Amygdala (tissue), 56 donors: ENCODE measurements at places on chromosomes 11 and 22.

- DNase-seq = no peak
Measured at GRCh38 chr11:26420331-26420730, 88.4 kb downstream of the ANO3 start.

GRCh38 chr11:92129811-92130210 is 94.8 kb upstream of the FAT3 start:
- DNase-seq = no peak

DNA sequence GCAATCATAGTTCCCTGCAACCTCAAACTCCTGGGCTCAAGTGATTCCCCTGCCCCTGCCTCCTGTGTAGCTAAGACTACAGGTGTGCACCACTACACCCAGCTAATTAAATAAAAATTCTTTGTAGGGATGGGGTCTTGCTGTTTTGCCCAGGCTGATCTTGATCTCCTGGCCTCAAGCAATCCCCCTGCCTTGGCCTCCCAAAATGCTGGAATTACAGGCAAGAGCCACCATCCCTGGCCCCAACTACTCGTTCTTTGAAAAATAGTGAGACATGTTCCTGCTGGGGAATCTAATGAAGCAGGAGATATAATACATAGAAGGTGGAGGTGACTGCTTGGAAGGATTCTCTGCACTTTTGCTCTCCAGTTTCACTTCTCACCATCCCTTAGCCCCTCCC is 40.1 kb upstream of the RFPL3 start:
- DNase-seq = no peak

GRCh38 chr11:130881475-130882137 is 34.7 kb downstream of the SNX19 start:
- DNase-seq = no peak

- DNase-seq = no peak
Measured at GRCh38 chr11:117180020-117180419, 1.5 kb downstream of the SIDT2 start.

DNA sequence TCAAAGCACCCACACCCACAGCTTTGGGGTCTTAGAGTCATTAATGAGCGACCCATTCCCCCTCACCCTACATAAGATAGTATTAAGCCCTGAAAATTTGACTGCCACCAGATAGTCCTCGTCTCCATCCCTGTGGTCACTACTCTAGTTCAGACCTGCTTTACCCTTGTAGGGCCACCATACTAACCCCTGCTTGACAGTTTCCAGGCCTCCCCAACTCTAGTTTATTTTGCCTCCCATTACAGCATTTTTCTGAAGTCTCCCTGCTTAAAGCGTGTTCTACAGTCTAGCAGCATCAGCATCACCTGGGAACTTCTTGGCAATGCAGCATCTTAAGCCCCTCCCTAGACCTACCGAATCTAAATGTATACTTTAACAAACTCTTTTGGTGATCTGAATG is 192.4 kb downstream of the MAML2 start:
- no peak for DNase-seq

DNA sequence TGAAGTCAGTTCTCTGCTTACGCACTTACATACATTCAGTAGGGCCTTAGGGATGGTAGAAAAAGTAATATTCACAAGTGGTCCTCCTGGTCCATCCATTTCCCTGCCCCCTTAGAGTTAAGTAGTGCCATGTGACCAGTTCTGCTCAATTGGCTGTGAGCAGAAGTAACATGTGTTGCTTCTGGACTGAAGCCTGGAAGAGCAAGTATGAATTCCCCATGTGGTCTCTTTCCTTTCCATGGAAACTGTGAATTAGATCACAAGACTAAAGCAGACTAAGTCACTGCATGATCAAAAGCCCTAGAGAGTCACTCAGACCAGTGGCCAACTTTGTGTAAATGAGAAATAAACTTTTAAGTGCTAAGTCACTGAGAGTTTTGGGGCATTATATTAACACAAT is 341.7 kb upstream of the CADM1 start:
- no peak for DNase-seq

- no peak for DNase-seq
Measured at GRCh38 chr11:47950396-47950795, 30.0 kb upstream of the PTPRJ start.
